ENCODE measurements at places on chromosomes 6 and 20.
A peak's percentile ranks its signal among the peaks of the same experiment; 100 is the strongest.

DNA sequence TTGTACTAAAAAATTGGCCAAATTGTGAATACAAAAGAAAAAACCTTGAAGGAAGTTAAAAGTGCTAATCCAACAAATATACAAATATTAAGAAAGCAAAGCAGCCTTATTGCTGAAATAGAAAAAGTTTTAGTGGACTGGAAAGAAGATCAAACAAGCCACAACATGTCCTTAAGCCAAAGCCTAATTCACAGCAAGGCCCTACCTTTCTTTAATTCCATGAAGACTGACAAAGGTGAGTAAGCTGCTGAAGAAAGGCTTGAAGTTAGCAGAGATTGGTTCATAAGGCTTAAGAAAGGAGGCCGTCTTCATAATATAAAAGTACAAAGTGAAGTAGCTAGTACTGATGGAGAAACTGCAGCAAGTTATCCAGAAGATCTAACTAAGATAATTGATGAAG, 53.5 kb downstream of the TINAG start:
- no peak for DNase-seq

DNA sequence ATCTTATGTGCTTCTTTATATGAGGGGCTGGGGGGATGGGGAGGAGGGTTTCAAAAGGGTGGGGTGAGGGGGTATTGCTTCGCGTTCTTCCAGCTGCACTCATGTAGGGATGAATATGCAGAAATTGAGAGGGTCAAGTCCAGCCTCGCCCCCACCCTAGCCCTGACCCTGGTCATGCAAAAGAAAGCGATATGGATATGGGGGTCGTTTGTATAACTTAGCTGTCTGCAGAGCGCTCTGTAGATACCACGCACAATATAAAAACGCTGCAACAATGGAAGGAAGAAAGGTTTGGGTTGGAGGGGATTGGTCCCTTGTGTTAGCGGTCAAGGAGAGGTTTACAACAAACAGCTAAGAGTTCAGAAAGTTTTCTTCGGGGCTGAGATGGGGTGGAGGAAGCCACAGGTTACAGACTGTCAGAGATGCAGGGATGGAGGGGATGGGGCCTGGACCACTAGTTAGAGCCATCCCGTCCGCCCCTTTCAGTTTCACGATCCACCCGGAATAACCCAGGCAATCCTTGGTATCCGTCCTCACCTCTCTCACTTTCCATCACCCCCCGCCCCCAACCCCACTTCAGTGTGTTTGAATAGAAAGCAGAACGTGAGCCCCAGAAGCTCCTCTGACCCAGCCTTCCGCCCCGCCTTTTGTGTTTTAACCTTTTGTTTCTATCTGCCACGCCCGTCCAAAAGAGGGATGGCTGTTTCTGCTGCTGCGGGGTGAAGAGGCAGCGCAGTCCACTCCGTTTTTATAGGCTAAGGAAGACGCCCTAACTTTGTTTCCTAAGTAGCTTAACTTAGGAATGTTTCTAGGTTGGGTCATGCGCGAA, 73.5 kb downstream of the SOX4 start:
- DNase-seq: no peak

DNA sequence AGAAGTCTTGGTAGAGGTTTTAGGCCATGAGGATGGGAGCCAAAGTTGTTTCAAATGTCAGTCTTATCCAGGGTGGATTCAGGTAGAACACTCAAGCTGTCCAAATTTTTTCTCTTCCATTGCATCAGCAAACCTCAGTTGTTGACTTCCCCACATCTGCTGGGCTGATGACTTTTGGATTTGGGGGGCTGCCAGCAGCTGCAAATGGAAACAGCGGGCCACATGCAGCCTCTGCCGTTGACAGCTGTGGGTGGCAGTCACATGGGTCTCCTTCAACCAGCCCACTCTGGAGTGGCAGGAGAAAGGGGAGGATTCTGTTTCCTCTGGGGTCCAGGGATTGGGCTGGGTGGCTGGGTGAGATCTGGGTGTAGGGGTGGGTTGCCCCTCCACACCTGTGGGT, 5.8 kb upstream of the MLN start:
- no peak for DNase-seq

DNA sequence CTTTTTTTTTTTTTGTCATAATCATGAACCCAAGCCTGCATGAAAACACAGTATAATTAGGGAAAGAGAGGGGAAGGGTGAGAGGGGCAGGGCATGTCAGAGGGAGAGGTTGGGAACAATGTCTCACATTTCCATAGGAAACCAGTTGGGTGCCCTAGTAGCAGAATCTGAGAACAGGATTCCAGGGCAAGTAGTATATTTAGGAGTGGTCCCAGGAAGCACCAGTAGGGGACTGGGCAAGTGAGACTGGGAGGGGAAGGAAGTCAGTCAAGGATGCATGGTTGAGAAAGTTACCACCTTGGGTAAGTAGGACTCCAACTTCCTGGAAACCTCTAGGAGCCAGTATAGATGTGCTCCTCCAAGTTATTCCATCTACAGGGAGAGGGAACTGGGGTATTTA, 88.6 kb upstream of the MAFB start:
- no peak for DNase-seq

DNA sequence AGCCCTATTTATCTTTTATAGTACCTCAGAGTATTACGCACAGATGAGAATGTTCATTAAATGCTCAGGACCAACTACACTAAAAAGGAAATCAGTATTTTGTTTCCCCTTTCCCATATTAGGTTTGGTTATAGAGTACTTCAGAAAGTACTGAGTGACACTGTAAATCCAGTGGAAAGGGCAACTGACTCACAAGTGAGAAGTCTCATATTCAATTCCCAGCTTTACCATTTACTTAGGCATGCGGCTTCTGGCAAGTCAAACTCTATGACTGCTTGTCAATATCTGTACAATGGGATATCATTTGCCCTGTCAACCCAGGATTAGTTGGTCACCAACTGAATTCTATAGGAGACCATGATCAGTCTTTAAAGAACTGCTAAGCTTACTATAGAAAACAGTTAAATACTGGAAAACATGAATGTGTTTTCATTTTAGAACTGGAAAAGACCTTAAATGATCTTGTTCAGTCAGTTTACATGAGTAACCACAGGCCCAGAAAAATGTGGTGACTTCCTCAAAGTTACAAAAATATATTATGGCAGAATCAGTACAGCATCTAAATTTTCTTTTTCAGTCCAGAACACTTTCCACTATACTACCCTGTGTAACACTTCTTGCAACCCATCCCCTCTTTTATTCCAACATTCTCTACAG, 3.6 kb downstream of the MAP3K7 start:
- no peak for DNase-seq

DNA sequence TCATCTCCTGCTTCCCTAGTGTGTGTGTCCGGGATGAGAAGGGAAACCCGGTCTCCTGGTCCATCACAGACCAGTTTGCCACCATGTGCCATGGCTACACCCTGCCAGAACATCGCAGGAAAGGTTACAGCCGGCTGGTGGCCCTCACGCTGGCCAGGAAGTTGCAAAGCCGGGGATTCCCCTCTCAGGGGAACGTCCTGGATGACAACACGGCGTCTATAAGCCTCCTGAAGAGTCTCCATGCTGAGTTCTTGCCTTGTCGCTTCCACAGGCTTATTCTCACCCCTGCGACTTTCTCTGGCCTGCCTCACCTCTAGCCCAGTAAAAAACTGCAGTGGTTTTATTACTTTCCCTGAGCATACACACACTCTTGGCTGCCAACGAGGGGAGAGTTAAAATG, 23.9 kb upstream of the C6orf141 start:
- DNase-seq: no peak

DNA sequence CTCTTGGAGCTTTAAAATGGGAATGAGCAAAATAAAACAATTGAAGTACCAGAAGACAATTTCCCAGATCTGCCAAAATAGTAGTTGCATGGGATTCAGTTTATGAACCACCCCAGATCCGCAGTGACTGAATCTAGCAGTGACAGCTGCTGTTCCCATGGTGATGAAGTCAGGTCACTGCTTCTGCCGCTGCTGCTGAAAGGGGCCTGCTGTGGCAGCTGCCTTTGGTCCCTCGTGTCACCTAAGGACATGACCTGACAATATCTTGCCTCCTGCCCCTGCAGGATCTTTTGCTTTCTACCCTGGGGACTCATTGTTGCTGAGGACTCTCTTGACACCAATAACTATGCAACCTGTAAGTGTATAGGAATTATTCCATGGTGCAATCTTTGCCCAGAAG, 34.3 kb upstream of the OGFRL1 start:
- DNase-seq: no peak

- peak; percentile 73 for DNase-seq
These were observed at the start of gene QKI for GRCh38 chr6:163414117-163414945. QKI (plus strand) TSS chr6:163414718; CDS start chr6:163415194, 476 bp downstream.

DNA sequence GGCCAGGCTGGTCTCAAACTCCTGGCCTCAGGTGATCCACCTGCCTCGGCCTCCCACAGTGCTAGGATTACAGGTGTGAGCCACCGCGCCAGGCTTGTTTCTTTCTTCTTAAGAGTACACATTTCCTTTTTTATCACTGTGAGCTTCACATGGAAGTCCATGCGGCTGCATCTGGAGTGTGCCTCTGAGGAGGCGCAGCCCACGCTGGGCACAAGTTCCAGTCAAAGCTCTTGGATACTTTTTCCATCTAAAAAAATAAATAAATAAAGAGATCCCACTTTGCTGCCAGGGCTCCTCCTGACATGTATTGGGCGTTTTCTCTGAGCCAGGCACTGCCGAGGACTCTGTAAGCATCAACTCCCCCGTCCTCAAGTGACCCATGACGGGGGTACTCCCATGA, 123.0 kb downstream of the PREX1 start:
- DNase-seq: no peak

GRCh38 chr6:168411793-168412192, 29.2 kb upstream of the SMOC2 start:
- DNase-seq: no peak

GRCh38 chr6:153312634-153313033, 181.6 kb upstream of the RGS17 start:
- no peak for DNase-seq

- no peak for DNase-seq
These were observed 53.7 kb downstream of the PLCB4 start for GRCh38 chr20:9122571-9122970.

DNA sequence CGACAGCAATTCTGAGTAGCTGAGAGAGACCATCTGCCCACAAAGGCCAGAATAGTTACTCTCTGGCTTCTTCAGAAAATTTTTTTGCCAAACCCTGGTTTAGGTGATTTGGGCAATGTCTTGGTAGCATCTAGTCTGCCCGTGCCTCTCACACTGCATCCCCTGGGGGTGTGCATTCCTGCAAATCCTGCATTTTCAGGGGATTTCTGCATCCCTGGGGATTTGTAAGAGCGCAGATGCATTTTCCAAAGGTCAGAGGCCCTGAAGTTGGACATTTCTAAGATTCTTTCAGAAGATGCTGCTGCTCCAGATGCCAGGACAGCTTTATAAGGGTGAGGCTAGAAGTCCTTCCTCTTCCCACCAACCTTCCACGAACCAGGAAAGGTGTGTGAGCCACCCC, 4.0 kb downstream of the CST9 start:
- DNase-seq: no peak

DNA sequence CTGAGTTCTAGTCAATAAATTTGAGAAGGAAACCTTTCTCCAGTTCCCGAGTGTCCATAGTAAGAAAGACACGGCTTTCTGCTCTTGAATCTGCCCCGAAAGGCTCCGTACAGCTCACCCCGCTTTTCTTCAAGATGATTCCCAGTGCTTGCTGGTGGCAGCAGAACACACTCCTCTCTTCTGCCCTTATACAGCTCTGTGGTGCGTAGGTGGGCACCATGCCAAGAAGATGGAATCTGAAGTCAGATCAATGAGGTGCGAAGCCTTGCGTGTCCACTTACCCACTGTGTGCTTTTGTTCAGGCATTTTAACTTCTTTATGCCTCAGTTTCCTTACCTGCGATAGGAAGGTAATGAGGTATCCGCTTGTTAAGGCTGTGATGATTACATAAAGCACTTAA, 142.2 kb downstream of the WDR27 start:
- DNase-seq: no peak

GRCh38 chr6:123829302-123829953, 25.8 kb downstream of the NKAIN2 start:
- no peak for DNase-seq

DNA sequence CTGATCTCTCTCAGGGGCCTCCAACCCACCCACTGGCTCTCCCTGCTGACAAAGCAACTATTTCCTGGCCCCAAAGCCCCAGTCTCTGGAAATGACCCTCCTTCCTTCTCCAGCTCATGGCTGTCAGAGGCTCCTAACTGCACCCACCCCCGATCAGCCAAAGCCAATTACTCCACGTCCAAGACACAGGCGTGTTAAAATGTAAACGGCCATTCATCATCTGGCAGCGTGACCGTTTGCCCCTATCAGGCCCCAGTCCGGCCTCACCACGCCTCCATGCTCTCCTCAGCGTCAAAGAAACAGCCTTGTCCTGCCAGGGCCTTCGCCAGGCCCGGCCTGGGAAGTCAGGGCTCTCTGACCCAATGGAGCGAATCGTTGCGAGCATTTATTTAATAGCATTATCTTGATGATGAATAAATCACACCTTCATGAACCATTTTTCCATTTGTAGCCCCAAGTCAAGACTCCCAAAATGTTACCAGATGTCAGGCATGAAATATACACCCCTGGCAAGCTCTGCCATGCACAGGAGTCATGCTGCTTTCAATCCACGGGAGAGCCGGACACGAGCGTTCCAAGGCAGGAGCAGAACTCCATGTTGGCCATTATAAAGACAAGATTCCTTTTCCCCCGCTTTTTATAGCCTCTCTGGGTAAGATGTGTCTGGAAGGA, 17.7 kb downstream of the RIPOR3 start:
- no peak for DNase-seq

GRCh38 chr6:106084106-106084988, 1.8 kb upstream of the PRDM1 start:
- DNase-seq: no peak

GRCh38 chr20:37571033-37571432, 43.4 kb upstream of the BLCAP start:
- DNase-seq: no peak

- no peak for DNase-seq
These were observed 49.5 kb downstream of the DOK5 start for GRCh38 chr20:54524849-54525248.

DNA sequence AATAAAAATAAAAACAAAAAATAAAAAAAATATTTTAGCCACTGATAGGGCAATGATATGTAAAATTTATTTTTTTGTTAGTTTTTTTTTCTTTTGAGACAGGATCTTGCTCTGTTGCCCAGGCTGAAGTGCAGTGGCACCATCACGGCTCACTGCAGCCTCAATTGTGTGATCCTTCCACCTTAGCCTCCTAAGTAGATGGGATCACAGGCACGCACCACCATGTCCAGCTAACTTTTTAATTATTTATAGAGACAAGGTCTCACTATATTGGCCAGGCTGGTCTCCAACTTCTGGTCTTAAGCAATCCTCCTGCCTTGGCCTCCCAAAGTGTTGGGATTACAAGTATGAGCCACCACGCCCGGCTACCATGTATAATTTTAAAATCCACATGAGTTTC, 59.4 kb downstream of the RIOK1 start:
- no peak for DNase-seq

- no peak for DNase-seq
These were observed 40.7 kb downstream of the YTHDF1 start for GRCh38 chr20:63175038-63175895.

- peak; percentile 23 for DNase-seq
These were observed 81.5 kb downstream of the RTN4IP1 start for GRCh38 chr6:106547601-106548453.
